Activated CD8-positive, alpha-beta memory T cell treated with anti-CD3 and anti-CD28 coated beads for 4 hours (primary cell): ENCODE measurements at places on chromosomes 7 and 10.

GRCh38 chr7:140866926-140867325, 57.8 kb downstream of the BRAF start:
- no peak for DNase-seq

DNA sequence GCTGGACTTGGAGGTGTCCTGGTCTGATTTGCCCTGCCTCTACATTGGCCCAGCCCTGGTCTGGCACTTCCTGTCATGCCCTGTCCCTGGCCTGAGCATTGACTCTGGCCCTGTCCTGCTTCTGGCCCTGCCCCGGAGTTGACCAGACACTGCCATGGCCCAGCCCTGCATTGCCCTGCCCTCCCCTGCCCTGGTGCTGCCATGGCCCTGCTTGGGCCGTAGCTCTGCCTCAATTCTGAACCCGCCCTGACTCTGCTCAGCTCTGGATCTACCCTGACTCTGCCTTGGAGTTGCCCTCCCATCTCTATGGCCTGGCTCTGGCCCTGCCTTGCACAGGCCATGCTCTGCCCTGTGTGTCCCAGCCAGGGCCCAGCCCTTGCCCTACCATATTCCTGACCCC, 647.1 kb downstream of the ZNF37A start:
- DNase-seq, result no peak

GRCh38 chr7:155293721-155294510, 3.8 kb upstream of the INSIG1 start:
- no peak for DNase-seq

- DNase-seq, result no peak
Measured at GRCh38 chr10:74728225-74728624, 98.2 kb upstream of the KAT6B start.

DNA sequence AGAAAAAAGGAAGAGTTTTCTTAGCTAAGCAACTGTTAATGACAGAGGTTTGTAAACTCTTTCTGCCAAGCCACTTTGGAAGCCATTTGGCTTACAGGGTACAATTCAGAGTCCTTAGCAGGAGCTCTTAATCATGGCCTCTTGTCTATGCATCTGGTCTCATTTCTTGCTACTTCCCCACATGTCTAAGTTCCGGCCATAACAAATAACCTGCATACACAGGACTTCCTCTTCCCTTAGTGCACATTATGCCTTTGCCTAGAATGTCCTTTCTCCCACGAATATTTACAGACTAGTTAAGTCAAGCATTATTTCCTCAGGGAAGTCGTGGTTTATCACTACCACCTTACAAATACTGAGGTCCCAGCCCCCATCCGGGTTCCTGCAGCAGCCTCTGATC, 8.6 kb upstream of the UPF2 start:
- DNase-seq, result no peak

DNA sequence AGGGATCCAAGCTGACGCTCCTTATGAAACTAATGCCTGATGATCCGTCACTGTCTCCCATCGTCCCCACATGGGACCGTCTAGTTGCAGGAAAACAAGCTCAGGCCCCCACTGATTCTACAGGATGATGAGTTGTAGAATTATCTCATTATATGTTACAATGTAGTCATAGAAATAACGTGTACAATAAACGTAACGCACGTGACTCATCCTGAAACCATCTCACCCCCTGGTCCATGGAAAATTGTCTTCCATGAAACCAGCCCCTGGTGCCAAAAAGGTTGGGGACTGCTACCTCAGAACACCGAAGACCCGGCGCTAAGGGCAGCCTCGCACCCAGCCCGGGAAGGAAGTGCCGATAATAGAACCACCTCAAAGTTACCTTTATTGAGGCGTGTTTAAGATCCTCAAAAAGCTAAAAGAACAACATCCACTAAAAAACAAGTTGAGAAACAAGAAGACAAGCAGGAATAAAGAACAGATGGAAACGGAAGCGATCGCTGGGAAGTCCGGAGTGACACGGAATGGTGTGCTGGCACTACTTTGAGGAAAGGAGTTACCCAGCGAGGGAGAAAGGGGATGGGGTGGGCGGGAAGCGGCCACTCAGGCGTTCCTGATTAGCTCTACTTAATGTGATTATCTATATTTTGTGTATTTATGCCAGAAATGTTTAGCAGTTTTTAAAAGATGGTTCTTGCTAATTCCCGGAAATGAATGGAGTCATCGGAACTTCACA, 50.1 kb upstream of the PRKAR1B start:
- no peak for DNase-seq

GRCh38 chr7:158562517-158562916, 25.1 kb downstream of the PTPRN2 start:
- DNase-seq, result no peak

DNA sequence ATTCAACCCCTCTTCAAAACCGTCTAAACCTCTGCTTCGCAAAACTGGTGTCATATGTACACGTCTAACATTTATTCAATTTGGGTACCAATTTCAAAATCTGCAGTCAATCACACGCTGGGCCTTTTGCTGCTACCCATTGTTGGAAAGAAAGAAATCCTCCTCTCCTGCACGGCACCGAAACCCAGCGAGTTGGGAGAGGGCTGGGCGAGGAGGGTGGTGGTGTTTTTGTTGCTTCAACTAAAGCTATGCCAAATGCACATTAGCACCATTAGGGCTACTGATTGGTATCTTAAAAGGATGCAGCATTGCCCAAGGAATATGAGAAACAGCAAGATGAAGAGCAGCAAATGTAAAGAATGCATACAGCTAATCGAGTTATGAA, 7.8 kb downstream of the EBF3 start:
- DNase-seq, result no peak

- DNase-seq, result no peak
Measured at GRCh38 chr10:26367771-26368170, 70.4 kb upstream of the APBB1IP start.

DNA sequence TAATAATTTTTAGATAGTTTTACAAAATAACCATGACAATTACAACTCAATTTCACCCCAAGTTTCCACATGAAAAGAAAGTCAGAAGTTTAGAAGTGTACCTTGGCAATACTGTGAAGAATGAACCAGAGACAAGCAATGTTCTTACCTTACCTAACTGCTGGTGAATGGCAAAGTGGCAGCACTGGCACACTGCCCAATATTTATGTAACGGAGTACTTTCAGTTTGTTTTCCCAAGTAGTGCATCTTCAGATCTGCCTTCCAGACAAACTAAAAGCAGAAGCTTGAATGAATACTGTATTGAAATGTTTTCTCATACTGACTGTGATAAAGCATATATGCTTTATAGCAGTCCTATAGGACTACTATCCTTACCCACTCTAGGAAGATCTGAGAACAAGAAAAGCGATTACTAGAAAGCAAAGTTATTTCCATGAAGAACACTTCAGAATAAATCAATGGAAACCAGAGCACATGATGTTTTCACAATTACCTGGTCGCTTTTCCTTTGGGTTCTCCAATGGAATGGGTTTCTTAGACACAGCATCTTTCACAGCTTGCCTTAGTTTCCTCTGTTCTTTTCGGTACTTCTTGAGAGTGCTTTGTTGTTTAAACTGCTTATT, 1.5 kb downstream of the NOC3L start:
- DNase-seq, result no peak

GRCh38 chr7:26155531-26156375, 3.8 kb downstream of the NFE2L3 start:
- DNase-seq, result no peak

- no peak for DNase-seq
Measured at GRCh38 chr10:106189292-106189691, 975.2 kb downstream of the SORCS1 start.

DNA sequence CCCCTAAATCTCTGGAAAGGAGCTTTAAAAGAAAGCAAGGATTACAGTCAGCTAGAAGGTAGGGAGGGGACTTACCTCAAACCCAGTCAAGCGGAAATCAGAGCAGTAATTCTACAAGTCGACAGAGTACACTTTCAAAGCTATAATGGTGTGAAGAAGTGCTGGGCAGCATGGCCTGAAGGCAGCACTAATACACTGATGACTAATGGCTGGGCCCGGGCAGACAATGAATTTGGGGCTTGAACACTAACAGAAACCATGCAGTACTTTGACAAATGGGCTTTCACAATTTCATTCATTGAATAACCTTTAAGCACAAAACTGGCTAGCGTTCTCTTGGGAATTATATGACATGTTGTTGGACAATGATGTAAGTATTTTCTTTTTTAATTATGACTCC, 4.7 kb downstream of the GLI3 start:
- DNase-seq, result no peak

- no peak for DNase-seq
Measured at GRCh38 chr10:124535731-124536495, 74.3 kb downstream of the LHPP start.

DNA sequence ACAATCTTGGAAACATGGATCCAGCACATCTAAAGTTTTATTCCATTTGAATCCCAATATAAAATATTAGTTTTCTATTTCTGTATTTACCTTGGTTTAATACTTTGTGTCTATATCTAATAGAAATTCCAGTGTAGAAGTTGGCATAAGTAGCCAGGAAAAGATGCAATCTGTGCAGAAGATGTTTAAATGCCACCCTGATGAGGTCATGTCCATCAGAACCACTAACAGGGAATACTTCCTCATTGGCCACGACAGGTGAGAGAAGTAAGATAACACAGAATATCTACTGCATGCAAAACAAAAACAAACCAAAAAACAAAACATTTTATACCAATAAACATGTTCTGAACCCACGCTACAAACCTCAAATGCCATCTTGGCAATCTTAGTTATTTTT, 15.7 kb downstream of the PLEKHS1 start:
- no peak for DNase-seq

DNA sequence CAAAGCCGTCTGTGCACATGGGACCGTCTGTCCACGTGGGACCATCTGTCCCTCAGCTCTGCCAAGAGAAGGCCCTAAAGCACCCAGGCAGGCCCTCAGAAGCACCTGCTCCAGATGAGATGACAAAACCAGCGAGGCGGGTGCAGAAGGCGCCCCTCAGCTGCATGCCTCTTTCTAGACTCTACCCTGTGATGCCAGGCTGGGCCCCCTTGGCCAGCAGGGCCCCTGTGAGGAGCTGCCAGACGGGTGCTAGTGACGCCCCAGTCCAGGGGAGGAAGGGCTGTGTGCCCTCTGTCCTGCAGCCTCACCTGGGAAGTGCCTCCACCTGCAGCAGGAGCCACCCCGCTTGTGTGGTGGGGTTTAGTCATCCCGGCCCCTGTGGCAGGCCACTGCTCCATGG, 309.2 kb upstream of the SHH start:
- no peak for DNase-seq

DNA sequence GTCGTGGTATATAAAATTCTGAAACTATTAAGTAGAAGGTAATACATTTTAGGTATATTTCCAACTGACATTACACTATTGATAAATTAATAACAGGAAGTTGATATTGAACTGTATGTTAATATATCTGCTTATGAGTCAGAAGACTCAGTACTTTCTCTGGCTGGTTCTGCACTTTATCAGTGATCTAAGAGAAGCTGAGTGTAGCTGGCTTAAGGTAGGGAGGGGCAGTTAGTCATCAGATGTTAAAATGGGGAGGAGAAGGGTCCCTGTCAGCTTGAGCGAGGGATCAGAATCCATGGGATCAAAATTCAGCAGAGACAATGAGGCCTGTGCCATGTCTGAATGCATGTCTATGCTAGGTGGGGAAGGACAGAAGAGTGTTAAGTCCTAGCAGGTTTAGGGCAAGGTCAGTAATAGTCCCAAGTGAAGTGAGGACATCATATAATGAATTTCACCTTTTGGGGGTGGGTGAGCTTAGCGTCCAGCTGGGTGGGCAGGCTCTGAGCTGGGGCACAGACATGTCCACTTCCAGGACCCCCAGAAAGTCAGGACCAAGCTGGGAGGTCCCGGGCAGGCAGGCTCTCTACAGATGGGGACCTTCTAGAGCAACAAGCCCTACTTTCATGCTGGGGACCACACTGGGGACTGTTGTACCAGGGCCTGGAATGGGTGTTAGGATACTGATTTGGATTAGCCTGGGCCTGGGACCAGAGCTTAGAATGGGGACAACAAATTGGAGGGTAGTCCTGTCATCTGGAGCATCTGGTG, 82.9 kb downstream of the WDFY4 start:
- DNase-seq, result no peak

GRCh38 chr7:107230334-107230733, 61.5 kb downstream of the HBP1 start:
- DNase-seq, result no peak

GRCh38 chr7:28055161-28055544, 125.4 kb downstream of the JAZF1 start:
- no peak for DNase-seq

DNA sequence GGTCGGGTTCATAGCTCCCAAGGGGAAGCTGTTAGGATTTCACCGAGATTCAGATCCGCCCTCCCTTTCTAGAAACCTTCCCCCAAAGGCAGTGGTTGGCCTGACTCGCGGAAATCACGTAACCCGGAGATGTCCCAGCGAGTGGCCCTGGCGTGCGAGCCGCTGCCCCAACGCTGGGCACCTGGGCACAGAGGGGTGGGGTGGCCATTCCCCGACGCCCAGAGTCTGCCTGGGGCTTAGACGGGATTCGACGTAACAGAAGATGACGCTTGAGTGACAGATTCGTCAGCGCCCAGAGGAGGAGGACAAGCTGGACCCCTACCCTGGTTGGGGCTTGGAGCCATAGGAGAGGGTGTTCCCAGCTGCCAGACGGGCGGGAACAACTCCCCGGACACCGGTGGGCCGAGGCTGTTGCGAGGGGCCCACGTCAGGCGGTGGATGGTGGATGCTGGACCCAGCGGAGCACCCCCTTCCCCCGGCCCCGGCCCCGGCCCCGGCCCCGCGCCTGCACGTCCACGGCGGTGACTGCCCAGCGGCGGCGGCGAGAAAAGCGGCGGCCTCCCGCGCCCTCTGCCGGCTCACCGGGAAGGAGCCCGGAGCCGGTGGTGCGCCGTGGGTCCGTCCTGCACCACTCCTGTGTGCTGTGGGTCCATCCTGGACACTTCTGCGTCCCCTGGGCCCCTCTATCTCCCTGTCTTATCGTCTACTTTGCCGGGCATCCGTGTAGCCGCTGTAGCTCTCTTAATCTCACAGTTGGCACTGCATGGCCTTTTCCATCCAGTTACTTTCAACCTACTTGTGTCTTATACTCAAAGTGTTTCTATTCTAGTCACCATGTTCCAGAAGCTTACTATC, 35.4 kb upstream of the KNDC1 start:
- no peak for DNase-seq

GRCh38 chr10:70911386-70911785, 23.0 kb upstream of the PCBD1 start:
- no peak for DNase-seq

- no peak for DNase-seq
Measured at GRCh38 chr10:6423004-6423403, 157.1 kb downstream of the PRKCQ start.

DNA sequence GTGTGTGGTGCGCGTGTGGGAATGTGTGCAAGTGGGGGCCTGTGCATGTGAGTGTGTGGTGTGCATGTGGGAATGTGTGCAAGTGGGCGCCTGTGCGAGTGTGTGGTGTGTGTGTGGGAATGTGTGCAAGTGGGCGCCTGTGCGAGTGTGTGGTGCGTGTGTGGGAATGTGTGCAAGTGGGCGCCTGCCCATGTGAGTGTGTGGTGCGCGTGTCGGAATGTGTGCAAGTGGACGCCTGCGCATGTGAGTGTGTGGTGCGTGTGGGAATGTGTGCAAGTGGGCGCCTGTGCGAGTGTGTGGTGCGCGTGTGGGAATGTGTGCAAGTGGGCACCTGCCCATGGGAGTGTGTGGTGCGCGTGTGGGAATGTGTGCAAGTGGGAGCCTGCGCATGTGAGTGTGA, 232.2 kb downstream of the FANK1 start:
- DNase-seq, result no peak
